ENCODE measurements at places on chromosomes 1 and 21. TPM values are rescaled to one million over a fixed set of nuclear protein-coding genes. Genes with fewer than 3 reads are reported as not detected.

Gene HRNR
- total RNA-seq = not detected

Gene HSD3B2
- not detected for total RNA-seq

Gene KDF1
- not detected for total RNA-seq

Gene SOX13
- 6.6 TPM for total RNA-seq

Gene ERICH3
- not detected for total RNA-seq

Gene SYT11
- total RNA-seq = 0.14 TPM

Gene IFI6
- 23.1 TPM for total RNA-seq

Gene TESK2
- total RNA-seq = 0.52 TPM

Gene CYP4X1
- 0.25 TPM for total RNA-seq

All from NCI-H460 (cell line).